ENCODE measurements at places on chromosomes 5 and 9. TPM values are rescaled to one million over a fixed set of nuclear protein-coding genes. Genes with fewer than 3 reads are reported as not detected.

RMRP gene
- 16,039 TPM for total RNA-seq

HAPLN1 gene
- total RNA-seq, result 5.5 TPM

CMBL gene
- 12.1 TPM for total RNA-seq

PRRT1B gene
- 5.6 TPM for total RNA-seq

LRRC14B gene
- not detected for total RNA-seq

AGXT2 gene
- not detected for total RNA-seq

PCDHA10 gene
- total RNA-seq, result 20.3 TPM

OTP gene
- total RNA-seq, result 0.31 TPM

CNTNAP3 gene
- 3.1 TPM for total RNA-seq

PNPLA7 gene
- total RNA-seq, result 2.5 TPM

LCN1 gene
- total RNA-seq, result not detected

ZNF366 gene
- total RNA-seq, result not detected

SURF2 gene
- total RNA-seq, result 21.3 TPM

FAM151B gene
- 2.9 TPM for total RNA-seq

CKMT2 gene
- 4.3 TPM for total RNA-seq

MLANA gene
- total RNA-seq, result 12.1 TPM

SPAG8 gene
- 14.2 TPM for total RNA-seq

GDF9 gene
- total RNA-seq, result 1.5 TPM

HSPB3 gene
- total RNA-seq, result 0.53 TPM

GPR151 gene
- not detected for total RNA-seq

PHF24 gene
- total RNA-seq, result 0.88 TPM

SLC28A3 gene
- total RNA-seq, result 2.4 TPM

ZER1 gene
- 36.8 TPM for total RNA-seq

SARDH gene
- 6.8 TPM for total RNA-seq

Data from type B pancreatic cell (in vitro differentiated cells).